ENCODE measurements at places on chromosomes 1 and 21. TPM values are rescaled to one million over a fixed set of nuclear protein-coding genes. Genes with fewer than 3 reads are reported as not detected.

DNA sequence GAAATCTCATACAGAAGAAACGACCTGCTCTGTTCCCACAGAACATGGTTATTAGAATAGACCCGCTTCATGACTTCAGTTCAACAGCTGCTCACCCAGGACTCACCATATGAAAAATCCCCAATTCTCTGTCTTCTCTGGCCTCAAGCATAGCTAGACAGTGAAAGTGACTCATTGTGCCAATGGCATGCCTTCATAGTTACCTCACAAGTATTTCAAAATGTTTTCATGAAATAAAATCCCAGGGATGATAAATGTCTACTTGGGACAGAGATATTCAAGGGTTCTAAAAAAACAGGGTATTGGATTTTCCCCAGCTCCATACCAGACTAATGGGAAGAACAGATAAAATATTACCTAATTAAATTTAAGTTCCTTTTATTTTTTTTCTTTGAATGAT is 82.3 kb downstream of the NOTCH2 start:
- no peak overlapping the region for H3K27ac ChIP-seq
- no peaks in the 10 kb centered on the region for H3K4me1 ChIP-seq
- H3K36me3 ChIP-seq, result no peaks in the 10 kb centered on the region

The PRR9 gene
- not detected for total RNA-seq

The LEFTY2 gene
- total RNA-seq, result 0.40 TPM

DNA sequence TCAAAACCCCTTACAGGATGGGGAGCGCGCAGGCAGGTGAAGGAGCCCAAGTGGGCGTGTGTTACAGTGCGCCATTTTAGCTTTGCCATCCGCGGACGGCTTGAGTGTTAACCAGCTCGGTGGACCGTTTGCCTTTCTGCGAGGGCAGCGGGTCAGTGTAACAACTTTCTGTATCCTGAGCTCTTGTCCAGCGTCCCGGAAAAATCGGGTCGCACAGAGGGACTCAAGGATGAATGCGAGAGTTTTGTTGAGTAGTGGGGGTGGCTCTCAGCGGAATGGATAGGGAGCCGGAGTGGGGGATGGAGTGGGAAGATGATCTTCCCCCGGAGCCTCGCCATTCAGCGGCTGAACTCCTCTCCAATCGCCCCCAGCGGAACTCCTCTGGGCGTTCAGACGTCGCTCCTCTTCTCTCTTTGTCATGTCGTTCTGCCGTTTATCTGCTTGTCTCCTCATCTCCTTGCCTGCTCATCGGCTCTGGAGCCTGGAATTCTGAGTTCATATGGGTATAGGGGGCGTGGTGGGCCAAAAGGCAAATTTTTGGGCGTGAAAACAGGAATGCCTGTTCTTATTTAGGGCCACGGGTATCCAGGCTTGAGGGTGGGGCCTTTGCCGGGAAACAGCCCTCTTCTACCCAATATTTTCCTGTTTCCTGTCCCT is 295.4 kb downstream of the CTH start:
- no peaks in the 10 kb centered on the region for H3K36me3 ChIP-seq
- no peaks in the 10 kb centered on the region for H3K4me1 ChIP-seq
- H3K27me3 ChIP-seq, result no peaks in the 10 kb centered on the region
- H3K4me3 ChIP-seq, result peak overlapping the region; percentile 24
- DNase-seq, result peak; percentile 26

The GUCA2B gene
- not detected for total RNA-seq

Measured in spinal cord (tissue), 10 donors.